ENCODE measurements at places on chromosomes 16 and 17. TPM values are rescaled to one million over a fixed set of nuclear protein-coding genes. Genes with fewer than 3 reads are reported as not detected.

DNA sequence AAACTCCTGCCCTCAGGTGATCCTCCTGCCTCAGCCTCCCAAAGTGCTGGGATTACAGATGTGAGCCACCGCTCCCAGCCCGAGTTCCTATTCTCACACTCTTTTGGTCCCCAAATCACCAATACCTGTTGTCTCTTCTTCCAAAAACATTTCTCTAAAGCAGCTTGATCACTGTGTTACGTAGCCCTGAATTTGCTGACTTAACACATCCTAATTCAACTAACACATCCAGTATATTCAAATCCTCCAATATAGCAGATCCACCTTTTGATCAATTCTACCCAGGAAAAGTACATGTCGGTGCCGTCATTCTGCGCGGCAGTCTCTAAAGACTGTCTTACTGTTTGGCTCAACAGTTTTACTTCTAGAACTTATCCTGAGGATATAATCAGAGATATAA is 191.3 kb downstream of the ZNF18 start:
- DNase-seq: no peak

DNA sequence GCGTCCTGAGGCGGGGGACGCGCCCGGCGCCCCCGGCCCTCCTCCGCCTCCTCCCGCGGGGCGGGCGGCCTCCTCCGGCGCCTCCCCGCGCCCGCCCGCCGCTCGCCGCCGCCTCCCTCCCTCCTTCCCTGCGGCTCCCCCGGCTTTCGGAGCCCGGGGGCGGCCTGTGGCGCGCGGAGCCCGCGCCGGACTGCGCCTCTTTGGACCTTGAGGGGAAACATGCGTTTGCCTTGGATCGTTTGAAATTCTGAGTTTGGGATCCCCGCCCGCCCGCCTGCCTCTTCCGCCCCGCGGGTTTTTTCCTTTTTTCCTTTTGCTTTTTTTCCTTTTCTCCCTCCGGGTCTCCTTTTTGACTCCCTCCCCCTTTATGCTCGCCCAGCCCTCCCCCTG is 390 bp downstream of the ZNRF1 start:
- peak; percentile 58 for DNase-seq

MAP3K14 gene
- total RNA-seq: 12.2 TPM

WFIKKN2 gene
- total RNA-seq: 0.51 TPM

- no peak for DNase-seq
Measured at GRCh38 chr16:77304134-77304533, 104.9 kb downstream of the SYCE1L start.

- DNase-seq: no peak
Measured at GRCh38 chr16:19841184-19841583, 43.5 kb downstream of the GPRC5B start.

DNA sequence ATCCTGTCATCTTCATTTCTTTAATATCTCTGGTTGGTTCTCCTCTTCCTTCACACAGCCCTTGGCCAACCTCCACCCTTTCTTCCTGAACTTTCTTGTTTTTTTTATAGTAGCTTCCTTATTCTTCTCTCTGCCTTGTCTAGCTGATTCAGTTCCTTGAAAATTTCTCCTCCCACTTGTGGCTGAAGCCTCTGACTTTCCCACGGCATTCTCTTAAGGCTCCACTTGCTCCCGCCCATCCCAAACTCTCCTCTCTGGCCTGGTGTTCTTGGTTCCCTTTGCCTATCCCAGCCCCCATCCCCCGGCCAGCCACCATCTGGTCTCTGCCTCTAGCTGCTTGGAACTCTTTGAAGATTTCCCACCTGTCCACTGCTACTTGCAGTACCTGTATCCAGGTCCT is 29.1 kb downstream of the NLRP1 start:
- no peak for DNase-seq

- no peak for DNase-seq
Measured at GRCh38 chr16:1010251-1010650, 28.7 kb downstream of the SOX8 start.

All from Right ventricle myocardium superior (tissue), 1 donor.